ENCODE measurements at places on chromosomes 6 and 20. TPM values are rescaled to one million over a fixed set of nuclear protein-coding genes. Genes with fewer than 3 reads are reported as not detected.

The SIRPA gene
- 17.6 TPM for total RNA-seq

The WFDC5 gene
- not detected for total RNA-seq

The SUMO4 gene
- 6.7 TPM for total RNA-seq

The OCSTAMP gene
- total RNA-seq, result not detected

The OR2H1 gene
- not detected for total RNA-seq

The SNAI1 gene
- 7.2 TPM for total RNA-seq

The STMND1 gene
- total RNA-seq, result not detected

The ACSS1 gene
- total RNA-seq, result 33.9 TPM

The BTNL2 gene
- total RNA-seq, result not detected

The BPI gene
- total RNA-seq, result 6.4 TPM

The TSPO2 gene
- total RNA-seq, result 1.5 TPM

The KIF25 gene
- total RNA-seq, result 0.18 TPM

The NKAPL gene
- total RNA-seq, result 1.6 TPM

The TFAP2C gene
- 1.2 TPM for total RNA-seq

The ATP9A gene
- total RNA-seq, result 59.3 TPM

The OVOL2 gene
- 1.7 TPM for total RNA-seq
